ENCODE measurements at places on chromosomes 2 and 18.

DNA sequence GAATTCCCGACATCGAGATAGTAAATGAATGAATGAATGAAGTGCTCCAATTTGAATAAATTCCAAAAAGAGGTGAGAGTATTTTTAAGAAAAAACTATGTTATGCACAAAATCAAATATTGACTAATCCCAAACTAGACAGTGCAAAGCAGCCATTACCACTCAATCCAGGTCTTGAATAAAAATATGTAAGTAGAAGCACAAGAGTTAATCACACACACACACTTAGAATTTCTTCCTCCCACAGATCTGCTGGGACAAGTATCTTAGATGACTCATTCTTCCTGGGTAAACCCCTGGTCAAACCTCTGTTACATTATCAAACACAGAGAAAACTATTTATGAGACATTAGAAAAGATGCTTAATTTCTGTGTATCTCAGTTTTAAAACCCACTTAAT lies 102.0 kb downstream of the PLA2R1 start:
- peak; percentile 37 for DNase-seq

GRCh38 chr2:170567429-170567828 lies 147.7 kb upstream of the SP5 start:
- DNase-seq: no peak

GRCh38 chr2:182182436-182182835 lies 196.8 kb downstream of the PPP1R1C start:
- DNase-seq: no peak

- peak; percentile 56 for DNase-seq
These were observed 198.6 kb downstream of the MEMO1 start for GRCh38 chr2:31812051-31812798.

- DNase-seq: peak; percentile 43
These were observed at the start of gene DAW1 for GRCh38 chr2:227871375-227871791. Gene DAW1 (plus strand): TSS chr2:227871631. CDS start chr2:227871690, 59 bp downstream.

DNA sequence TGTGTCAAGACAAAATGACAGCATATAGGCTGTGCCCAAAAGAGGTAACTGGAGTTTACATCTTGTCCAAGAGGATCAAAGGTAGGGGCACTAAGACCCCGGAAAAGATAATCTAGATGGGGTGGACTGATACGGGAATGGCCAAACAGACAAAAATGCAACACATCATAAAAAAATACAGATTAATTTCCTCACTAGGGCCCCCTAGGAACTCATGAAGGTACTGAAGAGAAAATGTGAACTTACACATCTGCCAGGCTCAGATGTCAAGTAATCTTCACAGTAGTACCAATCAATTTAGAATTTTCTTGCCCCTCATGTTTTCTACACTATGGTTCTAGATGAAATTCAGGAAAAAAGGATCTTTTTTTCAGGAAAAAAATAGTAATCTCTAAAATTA lies 115.6 kb upstream of the REG3A start:
- no peak for DNase-seq

- no peak for DNase-seq
These were observed 30.0 kb downstream of the FHL2 start for GRCh38 chr2:105368759-105369408.

GRCh38 chr18:75228967-75229366 lies 18.4 kb downstream of the TSHZ1 start:
- no peak for DNase-seq

Measured in CD14-positive monocyte (primary cell).